Astrocyte of the hippocampus (primary cell): ENCODE measurements at places on chromosomes 4 and X.
A peak's percentile ranks its signal among the peaks of the same experiment; 100 is the strongest.

GRCh38 chr4:96431094-96431493 lies 591.2 kb downstream of the PDHA2 start:
- no peak for DNase-seq

DNA sequence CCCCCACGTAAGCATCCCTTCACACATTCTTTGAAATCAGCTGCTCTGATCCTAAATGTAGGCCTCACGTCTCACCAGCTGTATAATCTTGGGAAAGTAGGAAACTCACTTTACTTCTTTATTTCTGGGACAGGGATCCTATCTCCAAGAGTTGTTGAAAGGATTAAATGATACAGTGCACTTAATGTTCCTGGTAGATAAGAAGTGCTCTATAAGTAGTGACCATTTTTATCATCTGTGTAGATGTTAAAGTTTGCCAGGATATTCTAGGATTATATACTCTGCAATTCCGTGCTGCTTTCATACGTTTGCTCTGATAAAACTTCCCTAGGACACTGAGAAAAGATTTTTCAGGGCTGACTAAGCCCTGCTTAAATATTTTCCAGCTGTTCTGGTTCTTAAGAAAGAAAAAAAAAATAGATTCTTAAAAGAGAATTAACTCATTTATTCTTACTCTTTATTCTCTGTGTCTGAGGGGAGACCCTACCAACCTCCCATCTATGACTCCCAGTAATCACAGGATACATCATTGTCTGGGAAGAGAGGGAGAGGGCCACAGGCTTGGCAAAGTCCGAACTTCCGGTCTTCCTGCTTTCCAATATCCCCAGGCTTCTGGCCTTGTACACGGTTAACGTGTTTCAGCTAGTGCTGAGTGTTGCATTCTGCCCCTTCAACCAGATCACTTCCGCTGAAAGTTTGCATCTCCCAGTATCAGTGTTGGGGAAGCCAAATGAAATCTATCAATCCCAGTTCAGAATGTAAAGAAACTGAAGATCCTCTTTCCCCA lies 269.2 kb downstream of the TRIML1 start:
- no peak for DNase-seq

- no peak for DNase-seq
Measured at GRCh38 chr4:137359691-137360315, 172.5 kb downstream of the PCDH18 start.

DNA sequence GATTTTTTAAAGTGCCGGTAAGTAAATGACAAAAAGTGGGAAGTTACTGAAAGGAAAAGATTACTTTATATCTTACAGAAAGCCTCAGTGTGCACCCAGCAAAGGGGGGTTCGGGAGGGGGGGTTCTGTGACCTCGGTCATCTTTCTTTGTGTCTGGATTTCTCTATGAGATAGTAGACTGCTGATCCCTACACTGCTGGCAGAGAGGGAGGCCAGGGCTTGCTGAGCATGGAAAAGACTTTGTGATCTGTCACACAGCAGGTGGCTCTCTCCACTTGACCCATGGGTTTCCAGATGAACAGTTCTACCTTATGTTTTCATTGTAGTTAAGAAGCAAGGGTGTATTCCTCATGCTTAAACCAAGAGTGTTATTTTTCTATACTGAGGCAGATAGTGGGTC lies 475.6 kb downstream of the PCDH10 start:
- no peak for DNase-seq

DNA sequence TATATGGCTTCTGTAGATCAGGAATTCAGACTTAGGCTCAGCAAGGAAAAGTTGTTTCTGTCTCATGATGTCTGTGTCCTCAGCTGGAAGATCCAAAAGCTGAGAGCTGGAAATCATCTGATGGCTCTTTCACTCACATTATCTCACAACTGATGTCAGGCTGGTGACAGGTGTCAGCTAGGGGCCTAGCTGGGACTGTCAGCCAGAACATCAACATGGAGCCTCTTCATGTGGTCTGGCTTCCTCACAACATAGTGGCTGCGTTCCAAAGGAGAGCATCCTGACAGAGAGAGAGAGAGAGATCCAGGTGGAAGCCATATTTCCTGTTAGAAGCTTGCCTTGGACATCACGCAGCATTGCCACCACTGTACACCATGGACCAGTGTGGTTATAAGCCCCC lies 10.6 kb upstream of the INTS6L start:
- no peak for DNase-seq

DNA sequence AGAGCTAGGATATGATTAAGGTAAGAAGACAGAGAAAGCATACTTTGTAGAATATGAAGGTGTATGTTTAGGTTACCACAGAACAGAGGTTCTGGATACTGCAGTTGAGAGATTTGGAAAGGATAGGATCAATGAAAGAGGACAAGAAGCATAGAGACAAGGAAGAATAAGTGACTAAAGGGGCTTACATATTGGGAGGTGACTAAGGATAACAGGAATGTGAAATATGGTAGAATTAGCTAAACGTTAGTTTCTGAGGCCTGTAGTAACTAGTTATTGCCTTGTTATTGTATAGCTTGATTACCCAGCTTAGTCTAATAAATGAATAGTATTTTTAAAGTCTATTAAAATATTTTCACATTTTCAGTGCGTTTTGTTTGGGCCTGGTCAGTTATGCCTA lies 38.2 kb downstream of the CENPI start:
- DNase-seq: peak; percentile 0

- DNase-seq: no peak
Measured at GRCh38 chr4:26978387-26979053, 117.9 kb downstream of the STIM2 start.
